ENCODE measurements at places on chromosomes 12 and 14.

DNA sequence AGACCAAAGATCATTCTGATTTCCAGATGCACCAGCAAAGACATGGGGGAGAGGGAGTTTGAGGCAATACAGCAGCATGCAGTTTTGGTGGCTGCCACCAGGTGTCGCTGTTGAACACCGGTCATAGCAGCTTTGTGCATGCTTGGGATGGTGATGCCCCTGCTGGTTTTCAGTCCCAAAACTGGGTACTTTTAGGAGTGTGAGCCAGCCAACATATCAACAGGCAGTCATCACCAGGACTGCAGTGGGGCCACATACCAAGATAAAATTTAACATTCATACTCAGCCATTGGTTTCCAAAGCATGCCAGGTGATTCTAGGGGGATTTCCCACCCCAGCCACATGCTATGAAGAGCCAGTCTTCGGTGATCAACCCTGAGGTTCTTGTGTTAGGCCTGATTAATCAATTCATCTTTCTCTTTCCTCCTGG, 64.2 kb downstream of the PHETA1 start:
- DNase-seq: no peak

- DNase-seq: no peak
These were observed 388.5 kb downstream of the AACS start for GRCh38 chr12:125453751-125454150.

GRCh38 chr14:69569859-69570258, 4.8 kb downstream of the CCDC177 start:
- no peak for DNase-seq

DNA sequence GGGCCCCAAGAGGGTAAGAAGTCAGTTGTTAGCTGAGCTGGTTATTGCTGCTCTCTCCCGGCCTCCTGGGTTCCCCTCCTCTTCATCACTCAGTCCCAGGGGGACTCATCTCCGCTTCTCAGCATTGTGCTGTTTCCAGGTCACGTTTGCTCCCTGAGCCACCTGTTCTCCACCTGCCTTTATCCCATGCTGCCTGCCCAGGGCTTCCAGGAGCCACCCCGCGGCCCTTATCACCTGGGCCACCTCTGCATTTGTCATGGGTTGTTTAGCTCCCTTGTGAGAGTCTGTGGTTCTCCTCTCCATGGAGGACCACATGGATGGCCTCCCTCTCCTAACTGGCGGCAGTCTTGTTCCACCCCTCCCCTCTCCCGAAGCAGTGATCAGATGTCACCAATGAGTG, 36.0 kb downstream of the SYNDIG1L start:
- no peak for DNase-seq

DNA sequence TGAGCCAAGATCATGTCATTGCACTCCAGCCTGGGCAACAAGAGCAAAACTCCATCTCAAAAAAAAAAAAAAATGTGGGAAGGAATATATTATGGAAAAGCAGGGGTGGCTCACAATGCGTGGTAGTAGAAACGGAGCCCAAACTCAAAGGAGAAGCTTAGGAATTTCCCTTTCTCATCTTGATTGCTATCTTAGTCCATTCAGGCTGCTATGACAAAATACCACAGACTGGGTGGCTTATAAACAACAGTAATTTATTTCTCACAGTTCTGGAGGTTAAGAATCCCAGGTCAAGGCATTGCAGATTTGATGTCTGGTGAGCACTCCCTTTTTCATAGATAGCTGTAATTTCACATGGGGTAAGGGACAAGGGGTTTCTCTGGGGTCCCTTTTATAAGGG, 153.8 kb upstream of the KRR1 start:
- DNase-seq: no peak

- no peak for DNase-seq
These were observed 395.2 kb upstream of the DCN start for GRCh38 chr12:91577586-91578539.

GRCh38 chr12:4143896-4144295, 129.7 kb upstream of the CCND2 start:
- peak; percentile 19 for DNase-seq
